ENCODE measurements at places on chromosomes 5 and 9.
A peak's percentile ranks its signal among the peaks of the same experiment; 100 is the strongest.

DNA sequence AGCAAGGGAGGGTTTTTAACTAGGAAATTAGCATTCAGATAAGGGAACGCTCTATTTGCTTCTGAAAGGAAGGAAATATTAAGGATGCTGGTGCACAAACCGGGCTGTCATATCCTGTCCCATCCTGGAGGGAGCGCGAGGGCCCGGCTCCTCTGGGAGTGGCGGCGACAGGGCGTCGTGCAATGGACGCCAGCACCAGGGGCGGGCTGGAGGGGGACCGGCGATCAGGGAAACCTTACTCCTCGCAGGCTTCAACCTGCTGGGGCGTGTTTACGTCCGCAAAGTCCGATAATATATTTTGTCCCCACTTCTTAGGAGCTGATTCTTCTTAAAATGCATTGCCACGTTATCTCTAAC lies 197.1 kb upstream of the TBCA start:
- no peak for DNase-seq

DNA sequence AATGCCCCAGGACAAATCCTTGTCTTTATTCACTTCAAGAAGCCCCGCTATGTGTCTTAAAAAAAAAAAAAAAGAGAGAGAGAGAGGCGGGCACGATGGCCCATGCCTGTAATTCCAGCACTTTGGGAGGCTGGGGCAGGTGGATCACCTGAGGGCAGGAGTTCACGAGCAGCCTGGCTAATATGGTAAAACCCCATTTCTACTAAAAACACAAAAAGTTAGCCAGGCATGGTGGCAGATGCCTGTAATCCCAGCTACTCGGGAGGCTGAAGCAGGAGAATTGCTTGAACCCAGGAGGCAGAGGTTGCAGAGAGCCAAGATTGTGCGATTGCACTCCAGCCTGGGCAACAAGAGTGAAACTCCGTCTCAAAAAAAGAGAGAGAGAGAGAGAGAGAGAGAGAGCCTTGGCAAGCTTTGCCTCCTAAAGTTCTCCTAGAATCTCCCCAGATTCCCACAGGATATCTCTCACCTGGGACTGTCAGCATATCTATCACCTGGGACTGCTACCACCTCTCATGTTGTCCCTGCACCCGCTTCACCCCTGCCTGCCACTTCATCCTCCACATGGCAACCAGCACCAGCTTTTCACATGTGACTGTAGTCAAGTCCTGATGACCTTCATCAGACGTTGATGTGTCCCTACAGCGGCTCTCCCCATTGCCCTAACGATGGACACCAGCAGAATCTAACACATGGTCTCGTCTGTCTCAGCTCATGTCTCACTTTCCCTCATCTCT lies 5.8 kb downstream of the ITK start:
- no peak for DNase-seq

- peak; percentile 71 for DNase-seq
Observed at GRCh38 chr9:96565671-96566497, 53.8 kb downstream of the CDC14B start.

DNA sequence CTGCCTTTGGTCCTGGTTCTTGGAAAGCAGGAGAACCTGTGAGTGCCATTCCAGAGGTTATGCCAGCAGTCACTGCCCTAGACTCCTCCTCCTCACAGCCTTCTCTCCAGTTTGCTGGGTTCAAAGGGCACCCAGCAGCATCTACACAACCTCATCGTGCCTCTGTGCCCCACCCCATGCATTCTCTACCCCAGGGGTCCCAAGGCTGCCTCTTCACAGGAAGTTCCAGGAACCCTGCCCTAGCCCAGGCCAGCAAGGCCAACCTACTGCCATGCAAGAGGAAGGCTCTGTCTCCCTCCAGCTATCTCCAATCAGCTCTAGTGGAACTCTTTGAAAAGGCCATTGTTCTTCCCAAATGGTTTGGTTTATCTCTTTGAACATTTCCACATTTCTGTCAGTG lies 21.2 kb downstream of the ENC1 start:
- DNase-seq: no peak

DNA sequence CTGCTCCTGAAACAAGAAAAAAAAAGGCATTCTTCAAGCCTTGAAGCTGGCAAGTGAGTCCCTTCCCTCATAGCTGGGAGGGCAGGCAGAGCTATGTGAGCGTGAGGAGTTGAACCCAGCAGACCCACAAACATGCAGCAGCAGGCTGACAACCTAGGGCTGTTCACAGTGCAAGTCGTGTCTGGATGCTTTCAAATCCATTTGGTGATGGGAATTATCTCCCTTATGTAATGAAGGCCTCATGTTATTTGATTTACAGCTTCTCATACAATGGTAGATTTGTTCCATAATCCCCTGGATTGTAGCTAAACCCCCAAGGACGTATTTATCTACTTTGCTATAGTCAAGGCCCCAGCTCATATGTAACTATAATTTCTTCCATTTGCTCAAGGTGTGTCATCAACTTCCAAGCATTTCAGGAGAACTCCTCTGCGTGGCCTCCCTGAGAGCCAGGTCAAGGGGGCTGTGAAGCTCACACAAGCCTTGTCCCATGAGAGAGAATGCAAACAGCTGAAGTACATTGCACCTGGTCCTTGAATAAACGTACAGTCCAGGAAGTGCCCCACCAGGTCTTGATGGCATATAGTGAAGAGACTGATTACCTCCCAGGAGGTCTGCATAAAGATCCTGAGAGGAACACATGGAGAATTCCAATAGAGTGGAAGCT lies 124.8 kb upstream of the SLC1A3 start:
- no peak for DNase-seq

GRCh38 chr5:14674983-14675854 lies 10.7 kb downstream of the OTULIN start:
- no peak for DNase-seq

- peak; percentile 47 for DNase-seq
Observed at GRCh38 chr5:1523480-1523792, 324 bp downstream of the LPCAT1 start.

GRCh38 chr9:35909274-35909673 lies at the start of gene SPAAR:
Gene SPAAR, plus strand, starts transcription at chr9:35909490. Its CDS starts 974 bp downstream, at chr9:35910464.
- no peak for DNase-seq

DNA sequence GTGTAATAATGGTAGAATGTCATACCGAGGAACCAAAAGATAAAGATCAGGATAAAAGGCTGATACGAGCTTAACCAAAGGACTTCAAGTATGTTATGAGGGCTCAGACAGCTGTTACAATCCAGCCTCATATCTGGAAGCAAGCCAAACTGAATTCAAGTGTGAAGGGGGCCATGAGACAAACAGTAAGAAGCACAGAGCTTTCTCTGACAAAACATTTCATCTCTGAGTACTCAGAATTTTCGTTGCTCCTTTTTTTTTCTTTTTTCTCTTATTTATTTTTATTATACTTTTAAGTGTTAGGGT lies 52.9 kb upstream of the CD180 start:
- no peak for DNase-seq

- no peak for DNase-seq
Observed at GRCh38 chr9:76112151-76112550, 221.7 kb downstream of the PCSK5 start.

DNA sequence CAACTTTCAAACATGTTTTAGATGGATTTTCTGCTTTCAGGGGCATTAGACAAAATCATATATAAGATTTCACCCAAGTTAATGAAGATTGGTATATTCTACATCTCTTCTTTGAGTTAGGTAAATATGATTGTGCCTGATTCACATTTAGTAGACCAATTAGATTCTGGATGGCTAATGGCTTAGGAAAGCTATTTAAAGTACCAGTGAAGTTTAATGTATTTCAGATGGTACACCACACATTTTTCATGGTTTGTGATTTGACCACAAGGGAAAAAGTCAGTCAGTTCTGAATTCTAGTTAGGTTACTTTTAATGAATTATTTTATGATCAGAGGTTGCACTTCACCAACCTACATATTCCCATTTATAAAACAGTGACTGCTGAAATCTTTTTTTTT lies 409.7 kb downstream of the ADGRV1 start:
- DNase-seq: no peak

- peak; percentile 90 for DNase-seq
Observed at GRCh38 chr5:145834917-145835847, at the start of gene PRELID2. Gene PRELID2, minus strand, starts transcription at chr5:145835342. Its CDS starts 91 bp downstream, at chr5:145835251.

- DNase-seq: no peak
Observed at GRCh38 chr9:33458444-33458843, 11.1 kb upstream of the AQP3 start.

DNA sequence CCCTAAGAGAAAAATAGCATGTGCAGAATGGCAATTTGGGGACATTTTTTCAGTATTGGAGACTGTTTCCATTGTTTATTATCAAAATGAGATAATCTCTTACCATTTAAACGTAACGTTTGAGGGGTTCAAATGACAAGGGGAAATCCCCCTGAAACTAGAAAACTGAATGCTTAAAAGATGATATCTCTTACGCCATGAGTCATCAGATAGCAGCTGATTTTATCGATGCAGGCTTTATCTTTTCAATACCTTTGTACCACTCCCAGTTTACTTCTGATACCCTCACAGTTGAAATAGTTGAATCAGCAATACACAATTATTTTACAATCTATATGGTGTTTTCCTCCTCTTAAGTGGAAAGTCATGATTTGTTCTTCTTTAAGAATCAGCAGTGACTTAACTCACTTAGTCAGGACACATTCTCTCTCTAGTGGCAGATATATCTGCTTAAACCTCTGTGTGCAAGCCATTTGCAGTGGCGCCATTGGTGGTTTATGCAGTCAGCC lies 29.2 kb downstream of the OSMR start:
- DNase-seq: no peak

GRCh38 chr9:136726118-136726517 lies 13.7 kb downstream of the DIPK1B start:
- no peak for DNase-seq

DNA sequence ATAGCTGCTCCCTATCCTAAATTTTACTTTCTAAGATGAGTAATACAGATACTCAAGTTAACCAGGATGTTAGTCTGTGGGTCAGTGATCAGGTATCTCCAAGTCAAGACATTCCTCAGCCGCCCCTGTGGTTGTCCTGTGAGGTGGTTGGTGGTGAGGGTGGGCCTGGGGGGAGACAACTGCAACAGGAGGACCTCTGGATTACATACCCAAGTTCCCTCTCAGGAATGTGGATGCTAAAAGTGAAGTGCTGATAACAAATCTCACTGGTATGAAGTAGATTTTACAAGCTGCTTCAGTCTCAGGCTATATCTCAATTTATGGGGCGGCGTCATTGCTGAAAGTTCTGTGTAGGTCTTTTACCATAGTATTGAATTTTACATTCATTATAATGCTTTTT lies 38.3 kb downstream of the SLC1A3 start:
- no peak for DNase-seq

DNA sequence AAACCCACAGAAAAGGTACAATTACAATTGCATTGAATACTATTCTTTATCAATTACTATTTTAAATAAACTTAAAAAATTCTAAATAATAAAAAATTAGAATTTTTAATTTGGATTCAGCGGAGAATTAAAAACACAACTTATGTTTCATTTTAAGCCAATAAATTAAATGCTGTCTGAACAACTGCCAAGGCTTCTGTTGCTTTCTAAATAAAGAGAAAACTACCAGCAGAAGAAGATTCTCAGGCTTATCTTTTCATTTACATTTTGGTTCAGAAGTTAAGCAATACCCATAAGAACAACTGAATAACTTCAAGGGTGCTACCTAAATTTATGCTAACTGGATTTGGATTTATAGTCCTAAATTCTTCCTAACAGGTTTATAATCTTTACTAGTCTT lies 150.0 kb upstream of the FTMT start:
- DNase-seq: no peak

- peak; percentile 52 for DNase-seq
Observed at GRCh38 chr9:110115826-110116542, 92.0 kb downstream of the C9orf152 start.

GRCh38 chr5:78816143-78816765 lies 167.7 kb upstream of the LHFPL2 start:
- DNase-seq: no peak

DNA sequence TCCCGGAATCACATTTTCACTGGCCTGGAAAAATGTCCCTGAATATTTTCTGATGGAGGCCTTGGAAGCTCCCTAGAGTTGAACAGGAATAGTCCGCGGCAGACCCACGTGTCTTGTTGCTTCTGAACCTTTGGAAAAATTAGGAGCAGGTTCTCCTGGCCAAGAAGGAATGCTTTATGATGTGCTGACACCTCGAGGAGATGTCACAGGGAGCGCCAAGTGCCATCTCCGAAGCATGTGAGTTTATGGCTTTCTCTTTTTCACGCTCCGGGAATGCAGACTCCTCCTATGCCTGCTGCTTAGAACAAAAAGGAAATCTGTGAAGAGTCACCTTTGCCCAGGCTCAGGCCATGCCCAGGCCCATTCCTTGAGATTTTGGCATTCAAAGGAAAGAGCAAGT lies 84.6 kb downstream of the BOD1 start:
- DNase-seq: peak; percentile 11

GRCh38 chr9:117343427-117343826 lies 71.4 kb downstream of the ASTN2 start:
- no peak for DNase-seq

DNA sequence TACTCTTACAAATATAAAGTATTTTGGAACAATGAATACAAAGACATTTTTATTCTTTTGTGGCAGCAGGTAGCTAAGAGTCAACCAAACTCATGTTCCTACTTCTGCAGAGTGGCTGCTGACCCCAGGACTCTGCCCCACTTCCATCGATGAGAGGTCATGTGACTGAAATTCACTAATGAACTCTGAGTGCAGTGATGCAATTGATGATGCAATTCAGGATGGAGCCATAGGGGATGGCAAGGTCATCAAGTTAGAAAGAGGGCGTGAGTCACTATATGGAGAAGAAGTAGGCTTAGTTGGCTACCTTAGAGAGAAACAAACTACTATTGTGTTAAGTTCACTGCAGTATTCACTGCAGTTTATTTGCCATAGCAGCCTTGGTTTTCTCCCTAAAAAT lies 340.4 kb downstream of the CTNND2 start:
- no peak for DNase-seq

GRCh38 chr5:83554686-83555085 lies 83.1 kb downstream of the VCAN start:
- DNase-seq: no peak

GRCh38 chr5:115859378-115859777 lies 17.6 kb downstream of the AP3S1 start:
- DNase-seq: peak; percentile 64

DNA sequence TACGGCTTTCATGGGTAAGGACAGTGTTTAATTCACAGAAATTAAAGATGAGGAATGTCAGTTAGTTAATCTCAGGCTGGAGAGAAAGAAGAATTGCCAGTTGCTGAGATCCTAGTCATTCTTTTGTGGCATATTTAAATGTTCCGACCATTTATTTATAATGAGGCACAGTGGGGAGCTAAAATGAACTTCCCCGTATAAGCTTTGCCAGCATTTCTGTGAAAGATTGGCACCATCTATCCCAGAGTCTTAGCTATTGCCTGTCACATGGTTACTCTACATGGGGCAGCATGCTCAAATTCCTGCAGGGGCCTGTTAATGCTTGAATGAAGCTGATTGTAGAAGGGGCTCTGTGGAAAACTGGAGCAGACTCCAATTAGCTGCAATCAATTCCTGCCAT lies 314.1 kb downstream of the PRELID2 start:
- no peak for DNase-seq

DNA sequence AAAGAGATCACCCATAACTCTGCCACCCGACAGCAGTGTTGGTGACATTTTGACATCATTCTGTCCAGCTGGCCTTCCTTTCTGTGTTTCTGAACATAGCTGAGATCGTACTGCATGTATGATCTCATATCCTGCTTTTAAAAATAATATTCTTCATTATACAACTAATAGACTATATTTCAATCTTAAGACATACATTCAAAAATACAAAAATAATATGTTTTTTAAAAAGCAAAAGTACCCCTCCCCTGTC lies 47.7 kb upstream of the RPL26L1 start:
- DNase-seq: no peak

- DNase-seq: no peak
Observed at GRCh38 chr5:7050986-7051385, 337.8 kb downstream of the TENT4A start.

- no peak for DNase-seq
Observed at GRCh38 chr9:127216888-127217217, 47.7 kb upstream of the GARNL3 start.
